ENCODE measurements at places on chromosomes 11 and 22.

GRCh38 chr11:132158091-132158490 is 787.7 kb downstream of the NTM start:
- DNase-seq = no peak

DNA sequence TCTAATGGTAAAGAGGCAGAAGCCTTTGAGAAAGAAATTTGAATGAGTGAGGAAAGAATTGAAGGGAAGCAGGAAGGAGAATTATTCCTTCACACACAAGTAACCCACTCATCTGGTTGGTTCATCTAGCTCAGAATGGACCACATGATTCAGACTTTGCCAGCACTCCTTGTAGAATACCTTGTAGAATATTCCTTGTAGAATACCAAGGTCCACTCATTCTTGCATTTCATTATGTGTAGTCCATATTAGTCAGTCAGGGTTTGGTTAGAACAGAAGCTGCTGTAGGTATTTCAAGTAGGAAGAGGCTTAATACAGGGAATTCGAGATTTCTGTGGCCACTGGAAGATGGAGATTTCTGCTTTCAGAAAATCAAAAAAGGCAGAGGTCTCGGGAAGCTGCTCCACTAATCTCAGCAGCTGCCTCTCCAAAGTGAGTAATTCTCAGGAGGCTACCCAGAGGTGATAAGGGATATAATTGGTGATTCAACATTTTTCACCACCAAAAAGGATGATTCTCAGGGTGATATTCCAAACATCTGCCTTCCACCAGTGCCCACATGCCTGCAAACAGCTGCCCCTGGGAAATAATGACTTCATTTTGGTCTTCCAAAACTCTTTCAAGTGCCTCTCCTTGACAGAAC is 329.1 kb downstream of the TMEM135 start:
- no peak for DNase-seq

DNA sequence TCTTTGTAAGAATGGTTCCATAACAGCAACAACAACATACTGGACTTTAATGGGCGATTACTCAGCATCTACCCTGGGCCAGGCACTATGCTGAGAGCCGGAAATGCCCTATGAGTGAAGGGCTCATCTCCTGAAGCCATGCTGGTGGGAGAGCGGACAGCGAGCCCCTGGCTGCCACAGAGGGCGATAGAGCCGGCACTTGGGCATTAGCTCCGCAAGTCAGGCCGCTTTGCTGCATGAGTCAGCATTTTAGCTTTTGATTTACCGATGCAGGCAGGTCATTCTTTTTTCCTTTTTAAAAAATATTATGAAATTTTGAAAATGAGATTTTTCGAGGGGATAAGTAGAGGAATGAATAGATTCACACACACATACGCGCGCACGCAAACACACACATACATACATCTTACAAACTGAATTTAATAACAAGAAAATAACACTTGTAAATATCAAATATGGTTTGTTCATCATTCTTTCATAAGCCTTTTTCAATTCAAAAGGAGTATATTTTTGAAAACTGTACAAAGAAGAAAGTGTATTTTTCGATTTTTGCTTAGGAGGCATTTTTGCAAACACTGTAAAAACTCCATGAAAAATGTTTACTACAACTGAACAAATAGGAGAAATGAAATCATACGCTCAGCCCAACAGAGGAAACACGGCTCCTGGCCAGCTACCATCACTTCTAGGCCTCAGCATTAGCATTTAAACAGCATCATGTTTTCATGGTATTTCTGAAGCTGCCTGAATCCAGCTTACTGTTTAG is 667.3 kb downstream of the OPCML start:
- DNase-seq = no peak

- DNase-seq = no peak
These were observed 9.2 kb upstream of the PRRG4 start for GRCh38 chr11:32820497-32820896.

DNA sequence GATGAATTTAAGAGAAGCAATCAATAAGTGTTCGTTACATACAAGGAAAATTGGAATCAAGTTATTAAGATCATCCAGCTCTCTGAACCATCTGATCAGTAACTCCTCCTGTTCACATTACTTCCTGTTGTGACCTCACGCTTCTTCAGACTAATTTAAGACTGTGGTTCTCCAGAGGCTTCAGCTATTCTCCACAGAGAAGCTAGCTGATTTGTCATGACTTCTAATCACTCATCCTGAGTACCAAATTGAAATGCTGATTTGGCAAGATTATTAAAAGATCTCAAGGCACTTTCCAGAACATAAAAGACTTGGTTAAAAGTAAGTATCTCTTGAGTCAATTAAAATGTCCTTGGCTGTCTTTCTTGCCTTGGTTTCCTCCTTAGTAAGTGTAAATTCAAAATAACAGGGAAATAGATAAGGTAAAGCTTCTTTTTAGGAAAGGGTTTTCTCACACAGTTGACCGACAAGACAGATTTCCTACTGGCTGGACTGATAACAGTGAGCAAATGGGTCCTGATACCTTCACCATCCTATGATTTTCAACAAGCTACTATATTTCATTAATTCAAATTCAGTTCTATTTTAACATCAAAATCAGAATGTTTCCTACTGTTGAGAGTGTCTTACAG is 38.5 kb downstream of the GAB2 start:
- DNase-seq = no peak

- DNase-seq = no peak
These were observed 8.7 kb downstream of the SLC16A8 start for GRCh38 chr22:38075105-38075825.

GRCh38 chr11:94796863-94797262 is 28.7 kb downstream of the AMOTL1 start:
- no peak for DNase-seq

- no peak for DNase-seq
These were observed 90.0 kb downstream of the CCDC81 start for GRCh38 chr11:86464509-86465221.

DNA sequence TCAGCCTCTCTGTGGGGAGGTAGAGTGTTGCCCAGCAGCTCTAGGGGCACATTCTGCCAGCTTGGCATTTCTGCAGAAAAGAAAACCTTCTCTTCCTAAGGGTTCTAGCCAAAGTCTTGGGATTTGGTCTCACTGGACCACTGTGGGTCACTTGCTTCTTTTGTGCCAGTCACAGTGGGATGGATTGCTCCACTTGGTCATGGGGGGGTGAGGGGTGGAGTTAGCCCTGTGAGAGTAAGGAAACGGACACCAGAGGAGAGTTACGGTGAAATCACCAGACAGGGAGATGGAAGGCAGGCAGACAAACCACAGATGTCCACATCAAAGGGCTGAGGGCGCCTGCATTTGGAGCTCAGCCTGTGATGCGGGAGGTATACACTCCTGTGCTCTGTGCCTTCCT is 10.8 kb downstream of the SGSM1 start:
- no peak for DNase-seq

DNA sequence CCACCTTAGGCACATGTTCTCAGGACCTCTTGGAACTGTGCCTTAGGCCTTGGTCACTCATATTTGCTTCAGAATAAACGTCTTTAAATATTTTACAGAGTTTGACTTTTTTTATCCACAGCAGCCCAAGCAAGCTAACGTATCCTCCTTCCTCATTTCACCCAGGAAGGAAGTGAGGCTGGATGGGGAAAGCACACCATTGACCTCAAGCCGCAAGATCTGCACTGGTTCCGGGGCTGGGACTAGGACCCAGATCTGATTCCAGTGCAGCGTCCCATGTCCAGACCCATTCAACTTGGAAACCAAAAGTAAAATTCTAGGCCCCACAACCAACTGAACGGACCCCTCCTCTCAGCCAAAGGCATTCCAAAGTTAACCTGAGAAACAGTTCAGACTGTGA is 2.4 kb upstream of the LGALS12 start:
- no peak for DNase-seq

DNA sequence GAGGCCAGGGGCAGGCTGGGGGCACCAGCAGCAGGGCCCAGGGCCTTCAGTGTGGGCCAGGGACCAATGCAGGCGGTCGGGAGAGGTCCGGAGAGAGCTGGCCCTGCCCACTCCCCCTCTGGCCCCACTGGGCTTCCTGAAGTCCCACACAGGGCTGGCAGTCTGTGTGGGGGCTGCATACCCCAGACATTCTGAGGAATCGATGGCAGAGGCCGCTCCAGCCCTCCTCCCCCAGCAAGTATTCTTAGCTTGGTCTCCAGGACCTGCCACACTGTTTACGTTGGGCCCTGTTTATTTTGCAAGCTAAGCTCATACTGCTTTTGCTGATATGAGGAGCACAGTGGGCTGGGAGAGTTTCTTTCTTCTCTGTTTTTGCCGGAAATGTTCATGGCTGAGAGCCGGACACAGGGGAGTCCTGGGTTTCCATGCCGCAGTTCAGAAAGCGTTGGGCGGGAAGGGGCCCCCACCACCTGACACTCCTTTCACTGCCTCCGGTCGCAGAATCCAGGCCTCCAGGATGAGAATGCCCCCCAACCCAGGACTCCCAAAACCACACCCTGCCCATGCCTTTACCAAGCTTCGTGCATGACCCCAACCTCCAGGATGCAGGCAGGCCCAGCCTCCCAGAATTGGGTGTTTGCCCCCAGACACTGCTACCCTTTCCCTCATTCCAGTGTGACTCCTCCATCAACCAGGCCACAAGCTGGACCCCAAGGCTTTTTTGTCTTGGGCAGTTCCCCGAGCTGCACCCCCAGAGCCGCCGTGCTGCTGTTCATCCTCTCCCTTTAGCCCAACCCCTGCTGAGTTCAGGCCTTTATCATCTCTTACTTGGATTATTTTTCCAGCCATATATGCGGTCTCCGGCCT is 81.8 kb upstream of the KCNQ1OT1 start:
- DNase-seq = no peak

DNA sequence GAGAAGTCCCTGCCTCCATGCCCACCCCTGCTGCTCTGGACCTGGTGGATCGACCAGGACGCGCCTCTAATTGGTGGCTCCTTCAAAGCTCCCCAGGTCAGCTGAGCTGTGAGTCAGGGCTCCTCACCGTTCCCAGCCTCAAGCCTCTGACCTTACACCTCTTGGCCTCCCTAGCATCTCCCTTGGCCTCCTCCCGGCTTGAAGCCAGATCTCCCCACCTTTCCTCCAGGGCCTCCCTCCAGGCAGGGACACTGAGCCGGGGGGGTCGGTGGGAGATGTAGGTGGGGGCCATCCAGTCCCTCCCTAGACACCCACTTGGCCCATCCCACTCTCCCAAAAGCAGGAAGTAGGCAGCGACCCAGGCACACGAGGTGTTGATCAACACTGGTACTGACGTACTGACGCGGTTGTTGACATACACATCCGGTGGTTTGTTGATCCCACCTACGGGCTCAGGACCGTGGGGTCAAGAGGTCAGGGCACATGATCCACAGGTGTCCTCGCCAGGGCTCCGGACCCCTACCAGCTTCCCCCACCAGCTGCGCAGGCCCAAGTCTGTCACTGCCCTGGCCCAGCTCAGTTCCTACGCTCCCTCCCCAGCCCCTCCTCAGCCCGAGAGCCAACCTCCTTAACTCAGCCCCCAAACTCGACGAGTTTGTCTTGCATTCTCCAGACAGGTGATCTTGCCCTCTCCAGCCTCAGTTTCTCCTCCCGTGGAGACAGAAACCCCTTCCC is 802 bp downstream of the ATG2A start:
- no peak for DNase-seq

DNA sequence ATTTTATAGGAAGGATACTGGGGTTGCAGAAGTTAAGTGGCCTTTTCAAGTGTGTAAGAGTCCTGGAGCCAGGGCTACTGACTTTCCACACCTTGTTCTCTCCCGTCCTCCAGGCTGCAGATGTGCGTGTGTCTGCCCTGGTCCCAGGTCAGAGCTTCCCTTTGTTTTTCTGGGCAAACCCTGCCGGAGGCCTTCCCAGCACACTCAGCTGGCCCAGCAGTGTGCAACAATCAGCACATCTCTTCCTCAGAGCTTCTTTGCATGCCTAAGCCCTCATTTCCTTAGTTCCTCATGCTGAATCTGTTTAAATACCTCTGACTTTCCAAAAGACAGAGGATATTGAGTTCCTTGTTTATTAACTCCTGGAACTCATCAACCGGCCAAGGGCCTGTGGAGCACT is 80.6 kb downstream of the KCNJ1 start:
- no peak for DNase-seq

- no peak for DNase-seq
These were observed 732.7 kb downstream of the TBC1D22A start for GRCh38 chr22:47495110-47495509.

GRCh38 chr11:36421546-36422155 is 88.4 kb downstream of the TRAF6 start:
- no peak for DNase-seq

DNA sequence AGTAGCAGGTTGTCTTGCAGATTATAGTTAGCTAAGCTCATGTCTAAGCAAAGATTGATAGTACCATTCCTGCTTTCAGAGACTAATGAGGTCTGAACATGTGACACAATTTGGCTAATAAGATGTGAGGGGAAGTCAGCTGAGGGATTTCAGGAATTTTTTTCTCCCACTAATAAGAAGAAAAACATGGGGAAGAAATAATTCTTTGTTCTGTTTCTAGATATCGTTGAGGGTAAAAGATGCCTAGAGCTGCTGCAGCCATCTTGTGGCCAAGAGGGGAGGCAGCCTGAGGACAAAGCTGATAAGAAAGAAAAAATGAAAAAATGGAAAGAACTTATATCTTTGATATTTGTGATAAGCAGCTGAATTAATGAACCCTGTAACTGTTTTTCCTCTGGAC is 1334.4 kb downstream of the LRRC4C start:
- DNase-seq = no peak

- no peak for DNase-seq
These were observed 33.4 kb downstream of the MRTFA start for GRCh38 chr22:40603088-40603605.

GRCh38 chr11:94845622-94846021 is 77.5 kb downstream of the AMOTL1 start:
- DNase-seq = no peak

- DNase-seq = no peak
These were observed 127.9 kb upstream of the MTMR2 start for GRCh38 chr11:96051820-96052219.

DNA sequence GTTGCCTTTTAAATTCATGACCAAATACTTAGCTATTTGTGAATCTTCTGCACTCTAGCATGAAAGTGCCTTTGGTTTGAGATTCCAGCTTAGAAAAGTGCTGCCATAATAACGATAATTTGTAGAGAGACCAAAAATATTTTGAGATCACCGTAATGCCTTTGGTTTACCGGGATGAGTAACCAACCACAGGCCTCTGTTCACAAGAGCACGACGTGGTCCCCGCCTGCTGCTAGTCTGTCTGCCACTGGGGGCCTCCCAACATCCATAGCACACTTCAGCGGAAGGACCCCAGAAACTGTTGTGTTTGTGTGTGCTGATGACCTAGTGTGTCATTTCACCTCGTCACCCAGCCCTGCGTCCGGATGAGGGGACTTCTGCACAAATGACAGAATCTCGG is 67.0 kb upstream of the RASSF10 start:
- no peak for DNase-seq

GRCh38 chr11:64058494-64058893 is 22.8 kb downstream of the FLRT1 start:
- DNase-seq = no peak

- no peak for DNase-seq
These were observed 82.8 kb upstream of the ALKBH3 start for GRCh38 chr11:43797866-43798265.

GRCh38 chr11:59212744-59213631 is at the start of gene MPEG1:
MPEG1 (minus strand) TSS chr11:59212927; CDS start chr11:59212865, 62 bp downstream.
- DNase-seq = no peak

Data from activated CD4-positive, CD25-positive, alpha-beta regulatory T cell treated with anti-CD3 and anti-CD28 coated beads, Interleukin-2, amount 50 U/mL, for 16 hours (primary cell).